ENCODE measurements at places on chromosomes 16 and 17.

DNA sequence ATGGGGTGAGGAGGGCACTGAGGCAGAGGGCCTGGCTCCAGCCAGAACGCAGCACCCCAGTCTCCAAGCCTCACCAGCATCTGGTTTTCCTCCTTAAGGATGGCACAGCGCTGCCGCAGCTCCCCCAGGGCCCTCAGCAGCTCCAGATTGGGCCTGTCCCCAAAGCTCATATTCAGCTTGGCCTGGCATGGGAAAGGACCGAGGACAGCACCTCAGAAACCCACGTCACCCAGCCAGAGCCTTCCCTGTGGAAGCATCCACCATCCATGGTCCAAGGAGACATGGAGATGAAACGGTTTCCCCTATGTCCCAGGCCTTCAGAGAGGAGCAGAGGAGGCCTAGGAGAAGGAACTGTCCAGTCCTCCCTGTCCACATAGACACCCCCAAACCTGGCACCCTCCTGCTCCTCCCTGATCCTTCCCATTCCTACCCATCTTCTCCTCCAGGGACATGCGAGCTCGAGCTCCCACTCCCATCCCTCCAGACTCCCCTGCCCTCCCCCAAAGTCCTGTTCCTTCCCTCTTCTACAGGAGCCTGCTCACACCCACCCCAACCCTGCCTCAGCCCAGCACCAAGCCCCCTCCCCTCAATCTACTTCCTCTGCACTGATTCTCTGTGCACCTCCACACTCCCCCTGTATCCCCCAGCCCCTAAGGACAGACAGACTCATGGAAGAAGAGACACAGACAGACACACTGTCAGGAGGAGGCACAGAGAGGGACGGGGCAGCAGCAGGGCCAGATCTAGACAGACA, 1.8 kb downstream of the TSPOAP1 start:
- DNase-seq: no peak

DNA sequence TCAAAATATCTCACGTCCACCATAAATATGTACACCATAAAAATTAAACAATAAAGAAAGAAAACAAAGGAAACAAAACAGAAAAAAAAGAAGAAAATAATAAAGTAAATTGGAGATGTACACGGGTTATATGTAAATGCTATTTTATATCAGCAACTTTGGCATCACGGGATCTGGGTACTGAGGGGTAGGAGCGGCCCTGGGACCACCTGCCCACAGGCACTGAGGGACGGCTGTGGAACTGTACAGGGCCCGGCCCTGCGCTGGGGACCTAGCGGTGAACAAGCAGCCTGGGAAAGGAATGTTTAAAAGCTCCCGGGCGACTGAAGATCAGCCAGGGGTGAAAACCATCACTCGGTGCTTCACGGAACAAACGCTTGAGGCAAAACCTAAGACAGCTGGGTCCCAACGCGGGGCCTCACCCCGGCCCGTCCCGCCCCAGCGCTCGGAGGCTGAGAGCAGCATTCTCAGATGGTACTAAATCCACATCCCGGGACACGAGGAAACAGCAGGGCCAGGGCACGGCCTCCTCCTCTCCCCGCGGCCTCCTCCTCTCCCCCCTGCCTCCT, 31.2 kb downstream of the NXN start:
- no peak for DNase-seq

GRCh38 chr16:56614549-56614991, 6.2 kb downstream of the MT2A start:
- DNase-seq: no peak

DNA sequence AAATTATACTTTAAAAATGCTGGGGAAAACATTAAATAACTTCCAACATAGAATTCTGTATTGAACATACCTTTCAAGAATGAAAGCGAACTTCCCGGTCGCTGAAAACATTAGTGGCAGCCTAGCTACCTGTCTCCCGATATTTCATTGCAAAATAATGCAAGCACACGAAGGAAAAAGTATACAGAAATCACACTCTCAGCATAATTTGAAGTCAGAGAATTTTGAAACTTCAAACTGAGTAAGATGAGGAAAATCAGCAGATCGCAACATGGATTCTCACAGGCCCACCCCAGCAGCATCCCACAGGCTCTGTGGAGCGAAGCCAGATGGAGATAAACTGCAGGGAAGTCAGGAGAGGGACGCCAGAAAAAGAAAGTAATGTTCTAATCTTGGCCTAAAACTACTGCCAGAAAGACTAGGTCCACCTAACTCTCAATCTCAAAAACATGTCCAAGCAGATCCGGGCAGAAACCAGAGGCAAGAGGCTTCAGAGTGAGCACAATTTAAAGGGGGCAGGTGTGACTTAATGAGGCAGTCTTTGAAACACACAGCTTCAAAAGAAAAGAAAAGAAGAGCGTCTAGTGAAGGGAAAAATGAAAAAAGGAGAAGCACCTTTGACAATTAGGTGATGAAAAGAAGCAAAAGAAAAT, 4.8 kb upstream of the GOSR1 start:
- DNase-seq: no peak

DNA sequence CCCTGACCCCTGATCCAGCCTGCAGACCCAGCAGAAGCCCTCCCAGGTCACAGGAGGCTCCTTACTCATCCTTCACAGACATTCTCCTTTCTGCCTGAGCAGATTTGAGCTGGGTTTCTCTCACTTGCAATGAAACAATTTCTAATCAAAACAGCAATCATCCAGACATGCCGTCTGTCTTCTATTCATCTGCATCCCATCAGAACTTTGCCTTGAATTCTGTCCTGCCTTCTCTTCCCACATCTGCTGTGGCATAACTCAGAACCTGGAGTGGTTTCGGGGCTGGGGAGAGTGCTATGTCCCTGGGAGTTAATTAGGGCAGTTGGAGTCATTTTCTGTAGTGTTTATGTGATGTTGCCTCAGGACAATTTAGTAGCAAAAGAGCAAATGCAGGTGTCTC, 278.6 kb downstream of the CBLN1 start:
- DNase-seq: no peak

- DNase-seq: peak; percentile 46
These were observed 9.1 kb upstream of the ARL5C start for GRCh38 chr17:39174920-39175694.

DNA sequence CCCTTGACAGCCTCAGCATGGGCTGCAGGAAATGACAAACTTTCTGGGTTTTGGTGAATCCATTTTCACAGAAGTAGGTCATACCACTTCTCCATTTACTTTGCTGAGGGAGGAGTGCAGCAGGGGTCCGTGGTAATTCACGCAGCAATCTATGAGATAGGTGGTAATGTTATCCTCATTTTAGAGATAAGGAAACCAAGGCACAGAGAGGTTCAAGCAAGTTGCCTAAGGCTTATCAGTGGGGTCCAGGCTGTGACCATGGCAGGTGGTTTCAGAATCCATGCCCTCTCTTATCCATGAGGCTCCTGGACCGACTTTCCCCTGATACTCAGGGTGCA, 12.6 kb downstream of the TBX4 start:
- DNase-seq: no peak

GRCh38 chr17:59439262-59439661, 107.8 kb downstream of the YPEL2 start:
- DNase-seq: no peak

- DNase-seq: no peak
These were observed 55.3 kb downstream of the CCDC57 start for GRCh38 chr17:82157046-82158035.

DNA sequence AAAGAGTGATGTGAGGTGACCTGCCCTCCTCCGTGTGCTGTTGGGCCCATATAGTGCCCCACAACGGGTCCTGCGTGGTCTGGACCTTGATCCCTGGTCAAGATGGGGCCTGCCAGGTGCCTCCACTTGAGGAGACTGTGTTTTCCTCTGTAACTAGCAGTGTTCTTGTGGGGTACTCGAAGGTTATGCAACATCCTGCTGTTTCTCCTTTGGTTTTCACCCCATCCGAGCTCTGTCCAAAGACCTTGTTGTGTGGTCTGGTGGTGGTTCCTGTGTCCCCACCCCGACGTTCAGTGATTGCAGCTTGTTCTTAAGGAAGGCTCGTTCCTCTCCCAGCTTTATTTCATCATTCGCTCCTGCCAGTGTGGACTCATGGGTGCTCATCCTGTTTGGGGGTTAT, 38.7 kb upstream of the ZNF750 start:
- DNase-seq: no peak

- DNase-seq: no peak
These were observed 56.9 kb downstream of the VMP1 start for GRCh38 chr17:59764292-59764741.

- DNase-seq: no peak
These were observed 15.0 kb upstream of the ADORA2B start for GRCh38 chr17:15929941-15930340.

GRCh38 chr16:69012906-69013305, 92.5 kb upstream of the HAS3 start:
- no peak for DNase-seq

DNA sequence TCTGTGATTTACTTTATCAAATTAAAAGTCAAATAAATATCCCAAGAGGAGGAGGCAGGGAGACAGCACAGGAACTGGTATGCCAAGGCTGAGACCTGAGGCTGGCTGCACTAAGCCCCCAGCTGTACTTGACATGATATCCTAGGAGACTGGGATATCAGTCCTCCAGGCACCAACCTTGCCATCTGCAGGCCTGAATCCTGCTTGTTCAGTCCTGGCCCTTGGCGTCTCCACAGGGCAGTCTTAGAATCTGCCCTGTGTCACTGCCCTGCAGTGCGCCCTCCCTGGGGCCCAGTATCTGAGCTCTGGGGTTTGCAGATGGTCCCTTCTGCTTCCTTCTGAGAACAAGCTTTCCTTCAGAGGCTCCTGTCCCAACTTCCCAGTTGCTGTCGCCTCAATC, 75.9 kb downstream of the HS3ST3A1 start:
- DNase-seq: no peak

DNA sequence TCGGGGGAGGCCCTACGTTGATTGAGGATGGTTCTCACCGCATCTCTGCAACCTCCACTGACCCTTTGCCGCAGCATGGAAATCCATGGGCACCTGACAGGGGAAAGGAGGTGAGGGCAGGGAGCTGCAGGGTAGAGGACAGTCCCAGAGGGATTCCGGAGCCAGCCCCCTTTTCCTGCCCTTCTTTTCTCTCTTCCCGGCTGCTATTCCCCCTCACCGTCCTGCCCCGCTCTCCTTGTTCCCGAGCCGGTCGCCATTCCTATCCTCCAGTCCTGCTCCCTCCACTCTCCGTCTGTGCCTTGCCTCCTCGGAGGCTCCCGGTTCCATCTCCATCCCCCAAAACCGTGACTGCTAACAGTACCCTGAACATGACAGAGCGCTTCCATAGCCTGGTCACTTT, 4.8 kb downstream of the SPATA32 start:
- no peak for DNase-seq

DNA sequence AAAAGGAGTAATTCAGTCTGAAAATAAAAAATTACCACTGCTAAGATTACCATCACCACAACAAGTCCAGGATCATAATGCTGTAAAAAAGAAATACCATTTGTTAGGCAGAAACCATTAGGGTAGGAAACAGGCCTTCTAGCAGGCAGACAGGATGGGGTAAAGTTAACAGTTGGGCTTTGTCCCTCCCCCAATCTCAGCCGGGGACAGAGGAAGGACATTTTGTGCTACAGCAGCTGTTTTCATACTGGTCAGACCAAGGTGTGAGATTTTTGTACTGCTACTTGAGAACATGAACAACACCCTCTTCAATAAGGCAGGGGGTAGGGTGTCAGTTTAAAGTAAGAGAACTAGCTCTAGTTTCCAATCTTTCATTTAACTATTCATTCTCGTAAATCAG, 49.2 kb upstream of the ITGA2B start:
- DNase-seq: peak; percentile 5

- no peak for DNase-seq
These were observed 29.6 kb upstream of the PVALEF start for GRCh38 chr17:81135505-81136278.

GRCh38 chr16:50992350-50993032, 158.6 kb downstream of the SALL1 start:
- DNase-seq: no peak

DNA sequence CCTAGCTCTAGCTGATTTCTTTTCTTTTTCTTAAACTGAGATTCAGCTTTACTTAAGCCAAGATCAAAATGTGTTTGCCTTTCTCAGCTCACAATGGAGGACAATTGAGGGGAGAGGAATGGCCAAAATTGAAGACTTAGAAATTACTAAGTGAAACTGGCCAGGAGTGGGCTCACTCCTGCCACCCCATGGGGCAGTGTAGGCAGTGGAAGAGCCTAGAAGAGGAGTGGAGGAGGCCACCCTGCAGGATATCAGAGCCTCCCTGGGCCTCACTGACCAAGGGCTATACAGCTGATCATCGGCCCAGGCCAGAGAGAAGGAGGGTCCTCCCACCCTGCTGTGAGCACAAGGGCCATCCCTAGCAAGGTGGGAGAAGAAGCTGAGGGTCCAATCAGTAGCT, 119.8 kb downstream of the CCT6B start:
- no peak for DNase-seq
